ENCODE measurements at places on chromosomes 7 and 10.

DNA sequence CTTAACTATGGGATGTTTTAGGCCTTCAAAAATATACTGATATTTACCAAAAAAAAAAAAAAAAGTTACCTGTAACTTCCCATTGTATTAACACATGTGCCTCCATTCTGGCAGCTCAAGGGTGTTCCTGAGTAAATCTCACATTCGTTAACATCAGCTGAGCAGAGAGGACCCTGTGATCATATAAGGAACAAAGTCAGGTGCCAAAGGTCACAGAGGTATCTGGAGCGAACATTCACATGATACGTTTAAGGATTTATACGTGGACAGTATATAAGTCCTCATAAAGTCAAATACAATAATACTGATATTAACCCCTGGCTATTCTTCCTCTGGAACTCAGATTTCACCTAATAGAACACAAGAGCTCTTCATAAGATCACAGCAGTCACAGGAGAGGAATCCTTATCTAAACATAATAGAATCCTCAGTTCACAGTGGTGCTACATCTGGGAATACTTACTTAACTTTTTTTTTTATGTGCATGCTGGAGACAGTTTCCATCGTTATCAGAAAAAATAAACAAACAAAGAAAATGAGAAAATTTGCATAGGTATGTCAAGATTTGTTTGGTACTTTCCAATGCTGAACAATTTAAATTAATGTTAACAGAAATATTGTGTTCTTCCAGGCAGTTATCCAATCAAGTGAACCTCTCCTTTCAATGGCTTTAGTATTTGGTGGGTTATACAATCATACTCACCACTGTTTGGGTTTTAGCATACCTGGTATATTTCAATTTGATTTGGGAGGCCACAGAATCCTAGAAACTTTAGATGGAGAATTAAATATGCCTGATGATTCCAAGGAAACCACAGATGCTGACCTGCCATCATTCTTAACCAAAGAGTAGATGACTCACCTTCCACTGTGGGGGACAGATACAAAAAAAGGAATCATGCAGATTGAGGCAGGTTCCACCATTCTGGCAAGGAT, 6.6 kb downstream of the CUBN start:
- no peak for DNase-seq

- no peak for DNase-seq
Measured at GRCh38 chr10:125441151-125441550, 241.8 kb downstream of the TEX36 start.

- no peak for DNase-seq
Measured at GRCh38 chr7:13279854-13280435, 592.5 kb downstream of the ARL4A start.

DNA sequence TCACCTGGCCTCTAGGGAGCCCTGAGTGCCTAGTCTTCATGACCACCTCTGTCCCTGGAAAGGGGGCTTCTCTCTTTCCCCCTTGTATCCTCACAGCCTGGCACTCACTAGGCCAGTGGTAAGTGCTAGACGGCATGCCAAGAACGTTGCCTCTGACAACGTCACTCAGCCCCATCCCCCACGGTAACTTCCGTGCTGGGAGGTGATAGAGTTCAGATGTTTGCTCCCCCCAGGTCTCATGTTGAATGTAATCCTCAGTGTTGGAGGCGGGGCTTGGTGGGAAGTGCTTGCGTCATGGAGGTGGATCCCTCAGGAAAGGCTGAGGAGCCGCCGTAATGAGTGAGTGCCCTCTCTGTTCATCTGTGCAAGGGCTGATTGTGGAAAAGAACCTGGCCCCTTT, 343.3 kb upstream of the MKI67 start:
- no peak for DNase-seq

DNA sequence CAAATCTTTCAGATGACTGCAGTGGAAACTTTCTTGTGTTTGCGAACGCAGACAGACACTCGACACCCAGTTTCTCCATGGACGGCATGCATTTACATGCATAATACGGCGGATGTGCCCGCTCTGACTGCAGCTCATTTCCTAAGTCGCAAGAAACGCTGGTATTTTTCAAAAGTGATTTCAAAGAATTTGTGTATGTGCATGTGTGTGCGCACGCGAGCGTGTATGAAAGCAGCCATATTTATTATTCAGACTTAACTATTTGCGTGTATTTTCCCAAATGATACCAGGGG, 436.5 kb upstream of the MGMT start:
- no peak for DNase-seq

All from stimulated activated CD4-positive, alpha-beta T cell treated with anti-CD3 and anti-CD28 coated beads, Interleukin-1b, Interleukin-23, amount 100 ng/mL, for 4 hours (primary cell).